ENCODE measurements at places on chromosomes 1 and 21.

GRCh38 chr21:30216041-30216723 is at the start of gene CLDN8:
CLDN8 (minus strand) TSS chr21:30216097; CDS start chr21:30215925, 172 bp downstream.
- DNase-seq, result no peak

DNA sequence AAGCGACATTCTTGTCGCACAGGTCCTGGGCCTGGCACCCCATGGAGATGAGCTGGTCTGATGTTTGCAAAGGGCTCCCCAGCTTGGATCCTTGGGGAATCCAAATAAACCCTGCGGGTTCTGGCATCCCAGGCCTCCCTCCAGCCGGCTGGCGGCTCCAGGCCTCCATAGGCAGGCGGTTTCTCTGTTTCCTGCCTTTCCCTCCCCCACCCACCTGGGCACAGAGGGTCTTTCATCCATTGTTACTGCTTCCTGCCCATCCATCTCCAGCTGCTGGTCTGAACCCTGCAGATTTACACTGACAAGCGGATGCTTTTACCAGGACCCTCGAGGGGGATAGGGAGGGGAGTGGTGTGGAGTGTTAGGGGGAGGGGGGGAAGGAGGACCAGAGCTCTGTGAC is 39.1 kb upstream of the ID3 start:
- no peak for DNase-seq

GRCh38 chr1:72936151-72936740 is 653.9 kb upstream of the NEGR1 start:
- no peak for DNase-seq

- DNase-seq, result no peak
Observed at GRCh38 chr1:178282949-178283367, 189.1 kb downstream of the RASAL2 start.

DNA sequence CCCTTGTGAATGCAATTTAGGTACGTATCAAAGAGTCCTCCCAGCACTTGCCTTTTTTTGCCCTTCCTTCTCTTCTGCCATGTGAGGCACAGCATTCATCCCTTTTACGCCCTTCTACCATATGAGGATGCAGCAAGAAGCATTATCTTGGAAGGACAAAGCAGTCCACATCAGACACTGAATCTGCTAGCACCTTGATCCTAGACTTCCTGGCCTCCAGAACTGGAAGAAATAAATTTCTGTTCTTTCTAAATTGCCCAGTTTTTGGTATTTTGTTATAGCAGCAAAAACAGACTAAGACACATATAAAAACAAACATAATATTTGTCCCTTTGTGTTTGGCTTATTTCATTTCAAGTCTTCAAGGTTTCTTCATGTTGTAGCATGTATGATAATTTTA is 20.1 kb downstream of the EPS15 start:
- DNase-seq, result no peak

GRCh38 chr1:31105646-31106045 is 40.1 kb upstream of the PUM1 start:
- DNase-seq, result no peak

GRCh38 chr1:87242445-87243185 is 86.1 kb upstream of the LMO4 start:
- DNase-seq, result no peak

DNA sequence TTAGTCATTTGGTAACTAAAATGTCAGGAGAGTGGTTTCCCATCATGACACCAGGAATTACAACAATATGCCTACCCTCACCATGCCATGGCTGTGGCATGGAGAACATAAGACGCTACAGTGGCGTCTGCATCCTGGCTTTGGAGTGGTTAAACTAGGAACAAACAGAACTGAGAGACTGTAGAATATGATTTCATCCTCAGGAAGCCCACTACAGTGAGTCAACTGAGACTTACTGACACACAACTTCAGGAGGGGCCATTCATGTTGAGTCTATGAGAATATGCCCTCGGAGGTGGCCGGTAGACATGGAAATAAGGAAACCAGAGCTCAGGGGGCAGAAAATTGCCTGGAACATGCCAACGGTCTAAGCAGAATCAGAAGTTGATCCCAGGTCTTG is 5.9 kb upstream of the BACE2 start:
- DNase-seq, result no peak

DNA sequence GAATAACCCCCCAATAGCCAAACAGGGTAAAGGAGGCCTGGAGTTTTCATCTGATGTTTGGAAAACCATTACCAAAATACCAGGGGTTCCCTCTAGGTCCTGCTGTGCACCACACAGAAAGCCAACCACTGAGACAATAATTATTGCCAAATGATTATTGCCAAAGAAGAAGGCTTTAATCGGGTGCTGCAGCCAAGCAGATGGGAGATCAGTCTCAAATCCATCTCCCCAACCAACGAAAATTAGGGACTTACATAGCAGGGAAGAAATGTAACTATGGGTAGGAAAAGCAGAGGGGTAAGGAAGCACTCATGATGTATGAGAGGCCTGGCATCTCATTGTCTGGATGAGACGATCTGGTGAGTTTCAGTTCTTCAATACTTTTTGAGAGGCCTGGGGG is 28.8 kb upstream of the LPGAT1 start:
- DNase-seq, result no peak

GRCh38 chr21:18245464-18245967 is 883 bp downstream of the CHODL start:
- DNase-seq, result no peak

DNA sequence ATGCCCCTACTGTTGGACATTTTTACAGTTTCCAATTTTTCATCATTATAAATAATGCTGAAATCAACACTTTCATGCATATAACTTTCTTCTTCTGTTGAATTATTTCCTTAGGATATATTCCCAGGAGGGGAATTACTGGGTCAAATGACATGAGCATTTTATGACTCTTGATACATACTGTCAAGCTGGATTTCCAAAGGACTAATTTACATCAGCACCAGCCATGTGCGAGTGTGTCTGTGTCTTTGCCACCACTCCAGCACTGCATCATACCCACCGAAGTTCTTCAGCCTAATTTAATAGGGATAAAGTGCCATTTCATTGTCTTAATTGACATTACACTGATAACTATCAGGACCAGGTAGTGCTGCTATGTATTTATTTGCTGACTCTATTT is 146.7 kb downstream of the CSMD2 start:
- no peak for DNase-seq

- DNase-seq, result no peak
Observed at GRCh38 chr1:63630238-63630637, 37.0 kb downstream of the PGM1 start.

- DNase-seq, result no peak
Observed at GRCh38 chr1:906600-907420, 16.9 kb upstream of the SAMD11 start.

- DNase-seq, result no peak
Observed at GRCh38 chr1:155967341-155968050, 10.9 kb downstream of the ARHGEF2 start.

- peak; percentile 82 for DNase-seq
Observed at GRCh38 chr1:45011837-45012638, at the start of gene UROD. UROD (plus strand) TSS chr1:45012254; CDS start chr1:45012266, 12 bp downstream.

DNA sequence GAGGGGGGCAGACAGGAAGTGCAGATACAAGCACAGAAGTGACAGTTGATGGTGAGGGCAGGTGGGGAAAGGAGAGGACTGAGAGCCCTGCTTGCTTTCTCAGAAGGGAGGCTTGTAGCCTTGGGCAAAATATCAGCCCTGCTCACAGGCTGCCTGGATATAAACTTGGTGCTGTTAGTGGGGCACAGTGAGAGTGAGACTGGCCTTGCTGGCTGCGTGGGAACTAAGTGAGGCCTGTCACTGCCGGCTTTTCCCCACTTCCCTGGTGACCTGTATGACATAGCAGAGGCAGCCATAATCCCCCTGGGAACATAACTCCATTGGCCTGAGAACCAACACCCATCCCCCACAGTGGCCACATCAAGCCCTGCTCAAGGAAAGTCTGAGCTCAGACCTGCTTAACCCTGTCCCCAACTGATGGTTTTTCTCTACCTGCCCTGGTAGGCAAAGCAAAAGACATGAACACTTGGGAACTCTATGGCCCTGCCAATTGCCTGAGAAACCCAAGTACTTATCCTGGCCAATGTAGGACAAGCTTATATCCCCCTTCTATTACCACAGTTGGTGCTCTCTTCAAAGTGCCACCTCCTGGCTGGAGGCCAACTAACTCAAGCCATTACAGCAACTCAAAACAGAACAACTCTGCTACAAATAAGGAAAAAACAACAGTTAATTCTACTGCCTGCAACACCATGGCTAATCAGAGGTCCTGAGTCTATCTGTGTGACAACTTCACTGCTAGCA is 472.7 kb downstream of the PLPP3 start:
- no peak for DNase-seq

DNA sequence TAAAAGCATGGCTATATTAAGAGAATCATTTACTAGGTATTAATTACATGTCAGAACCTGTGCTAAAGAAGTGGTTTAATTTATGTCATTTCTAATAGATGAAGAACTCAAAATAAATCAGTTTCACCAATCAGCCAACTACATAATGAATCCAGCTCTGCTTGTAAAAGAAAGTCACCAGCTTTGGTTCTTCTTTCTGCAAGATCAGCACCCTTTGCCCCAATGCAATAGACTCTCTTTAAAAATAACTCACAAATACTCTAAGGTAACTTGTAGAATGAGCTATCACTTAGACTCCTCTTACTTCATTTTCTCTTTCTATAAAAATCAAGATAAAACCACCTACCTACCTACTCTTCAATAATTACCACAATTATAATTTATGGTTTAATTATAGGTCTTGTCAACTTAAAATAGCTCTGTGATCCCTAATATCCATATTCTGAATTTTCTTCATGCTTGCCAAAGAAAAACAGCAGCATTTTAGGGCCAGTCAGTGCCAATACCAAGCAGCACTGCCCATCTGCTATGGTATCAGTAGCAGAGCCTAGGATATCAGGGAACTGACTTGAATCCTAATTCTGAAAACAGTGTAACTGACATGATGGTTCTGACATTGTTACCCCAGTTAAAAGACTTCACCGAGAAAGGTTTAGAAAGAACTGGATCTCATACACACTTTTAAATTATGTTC is 11.3 kb downstream of the SLC19A2 start:
- DNase-seq, result no peak

- DNase-seq, result no peak
Observed at GRCh38 chr1:82319546-82319945, 518.8 kb downstream of the ADGRL2 start.

DNA sequence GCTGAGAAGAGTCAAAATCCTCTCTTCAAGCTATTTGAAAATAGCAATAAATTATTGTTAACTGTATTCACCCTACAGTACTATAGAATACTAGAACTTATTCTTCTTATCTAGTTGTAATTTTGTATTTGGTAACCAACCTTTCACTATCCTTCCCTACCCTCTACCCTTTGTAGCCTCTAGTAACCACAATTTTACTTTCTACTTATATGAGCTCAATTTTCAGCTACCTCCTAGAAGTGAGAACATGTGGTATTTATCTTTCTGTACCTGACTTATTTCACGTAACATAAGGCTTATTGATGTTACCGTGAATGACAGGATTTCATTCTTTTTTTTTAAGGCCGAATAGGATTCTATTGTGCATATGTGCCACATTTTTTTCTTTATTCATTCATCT is 30.0 kb downstream of the ZC3H11B start:
- no peak for DNase-seq

- no peak for DNase-seq
Observed at GRCh38 chr1:150846473-150847146, 29.8 kb downstream of the ARNT start.

- no peak for DNase-seq
Observed at GRCh38 chr1:111347026-111347425, 56.4 kb downstream of the CHIA start.

- DNase-seq, result no peak
Observed at GRCh38 chr1:45170151-45170742, 36.2 kb downstream of the ZSWIM5 start.

GRCh38 chr1:154798645-154799044 is 71.4 kb downstream of the KCNN3 start:
- DNase-seq, result no peak

DNA sequence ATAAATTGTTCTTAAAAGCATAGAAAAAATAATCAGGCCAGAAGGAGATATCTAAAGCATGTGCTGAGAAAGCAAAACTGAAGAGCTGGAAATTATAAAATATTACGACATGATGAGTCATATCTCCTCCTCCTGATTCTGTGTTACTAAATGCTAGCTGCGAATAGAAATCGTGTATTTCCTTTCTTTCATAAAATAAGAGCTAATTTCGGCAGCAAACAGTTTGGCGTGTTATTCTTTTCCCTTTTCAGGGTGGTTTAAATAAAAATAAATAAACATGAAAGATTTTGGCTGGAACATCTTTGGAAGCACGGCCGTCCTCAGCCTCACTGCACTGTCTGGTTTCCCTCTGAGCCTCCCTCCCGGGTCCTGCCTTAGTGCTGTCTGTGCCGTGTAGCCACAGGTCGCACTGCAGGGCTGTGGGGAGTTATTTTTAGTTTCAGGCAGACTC is 56.0 kb downstream of the ADARB1 start:
- no peak for DNase-seq

DNA sequence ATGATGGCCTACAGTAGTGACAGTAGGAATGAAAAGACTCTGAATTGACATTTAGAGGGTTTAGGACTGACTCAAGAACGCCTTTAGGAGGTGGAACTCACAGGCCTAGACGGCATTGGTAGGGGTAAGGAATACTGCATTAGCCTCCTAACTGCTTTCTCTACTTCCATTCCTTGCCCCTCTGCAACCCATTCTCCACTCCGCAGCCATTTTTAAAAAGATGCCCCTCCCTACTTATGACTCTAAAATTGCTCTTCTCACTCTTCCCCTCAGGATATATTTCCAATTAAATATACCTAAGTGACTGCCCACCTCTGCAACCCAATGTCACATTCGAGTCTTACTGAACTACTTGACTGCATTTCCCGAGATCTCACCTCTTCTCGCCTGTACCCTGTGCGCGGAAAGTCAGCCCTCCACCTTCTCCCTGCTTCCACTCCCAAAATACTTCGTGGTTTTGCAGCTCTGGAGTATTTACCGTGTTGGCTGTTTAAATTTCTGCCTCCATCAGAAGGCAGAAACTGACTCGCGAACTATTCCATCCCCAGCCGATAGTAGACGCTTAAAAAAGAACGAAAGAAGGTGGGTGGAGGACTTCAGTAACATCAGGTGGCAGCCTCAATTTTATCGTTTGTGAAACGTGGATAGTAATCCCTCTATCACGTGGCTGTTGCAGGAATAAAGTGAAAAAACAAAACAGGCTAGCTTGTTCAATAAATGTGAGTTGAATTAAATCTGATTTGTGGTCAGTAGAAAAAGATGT is 1.1 kb upstream of the YBX1 start:
- DNase-seq, result no peak

GRCh38 chr21:16587681-16588375 is 858.0 kb downstream of the USP25 start:
- no peak for DNase-seq

GRCh38 chr1:6208723-6209660 is 3.1 kb downstream of the RNF207 start:
- peak; percentile 29 for DNase-seq

All from T-helper 1 cell (primary cell).